NCI-H510A (cell line): ENCODE measurements at places on chromosomes 7 and 10.

DNA sequence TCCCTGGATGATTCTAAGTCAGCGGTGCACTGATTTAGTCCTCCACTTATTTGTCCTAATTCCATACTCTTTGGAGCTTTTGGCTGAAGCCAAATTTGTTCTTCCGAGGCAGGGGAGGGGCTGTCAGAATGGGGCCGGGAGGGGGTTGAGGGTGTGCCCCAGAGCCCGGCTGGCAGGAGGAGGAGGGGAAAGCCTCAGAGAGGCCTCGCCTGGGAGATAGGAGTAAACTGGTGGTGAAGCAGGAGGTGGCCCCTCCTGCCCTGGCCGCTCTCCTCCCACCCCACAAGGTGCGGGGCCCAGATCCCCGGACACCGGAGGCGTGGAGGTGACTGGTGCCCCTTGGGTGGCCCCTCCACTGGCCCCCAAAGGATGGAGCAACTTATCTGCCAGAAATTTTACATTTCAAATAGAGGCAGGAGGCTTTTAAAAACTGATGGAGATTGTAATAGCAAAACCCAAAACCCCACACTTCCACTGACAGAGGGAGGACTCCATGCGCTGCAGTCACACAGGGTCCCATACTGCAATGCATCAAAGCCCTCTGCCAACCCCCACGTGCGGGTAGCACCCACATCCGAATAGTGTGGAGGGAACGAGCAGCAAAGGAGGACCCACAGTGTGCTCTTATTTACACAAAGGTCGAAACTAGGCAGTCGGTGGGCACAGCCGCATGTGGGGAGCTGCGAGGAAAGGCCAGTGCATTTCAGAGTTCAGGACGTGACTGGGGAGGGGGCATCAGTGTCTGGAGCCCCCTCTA, 61.9 kb downstream of the CAMK2B start:
- no peak for DNase-seq

DNA sequence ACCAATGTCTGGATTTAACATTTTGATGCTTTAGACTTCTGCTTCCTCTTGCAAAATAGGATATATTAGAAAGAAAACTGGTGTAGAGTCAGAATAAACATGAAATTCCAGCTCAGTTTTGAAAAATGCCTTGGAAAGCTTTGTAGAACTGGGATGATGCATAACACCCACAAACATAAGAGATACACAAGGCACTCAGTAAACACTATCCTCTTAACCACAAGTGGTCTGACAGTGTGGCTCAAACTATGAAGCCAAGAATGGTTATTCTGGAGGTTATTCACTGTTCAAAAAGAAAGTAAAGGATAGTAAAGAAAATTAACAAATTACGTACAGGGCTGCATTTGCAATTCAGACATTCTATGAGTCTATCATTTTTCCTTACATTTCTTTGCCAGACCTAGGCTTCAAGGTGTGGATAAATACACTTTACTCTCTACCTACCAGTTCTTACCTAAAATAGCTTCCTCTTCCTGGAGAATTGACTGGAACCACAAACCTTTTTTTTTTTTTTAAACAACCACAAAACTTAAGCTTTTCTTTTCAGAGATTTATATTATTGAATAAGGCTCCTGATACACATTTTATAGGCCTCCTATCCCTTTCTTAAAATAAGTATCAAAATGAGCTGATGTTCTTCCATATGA, 9.0 kb upstream of the RSBN1L start:
- DNase-seq, result no peak

- no peak for DNase-seq
Observed at GRCh38 chr7:140694592-140694991, 1.9 kb upstream of the NDUFB2 start.

DNA sequence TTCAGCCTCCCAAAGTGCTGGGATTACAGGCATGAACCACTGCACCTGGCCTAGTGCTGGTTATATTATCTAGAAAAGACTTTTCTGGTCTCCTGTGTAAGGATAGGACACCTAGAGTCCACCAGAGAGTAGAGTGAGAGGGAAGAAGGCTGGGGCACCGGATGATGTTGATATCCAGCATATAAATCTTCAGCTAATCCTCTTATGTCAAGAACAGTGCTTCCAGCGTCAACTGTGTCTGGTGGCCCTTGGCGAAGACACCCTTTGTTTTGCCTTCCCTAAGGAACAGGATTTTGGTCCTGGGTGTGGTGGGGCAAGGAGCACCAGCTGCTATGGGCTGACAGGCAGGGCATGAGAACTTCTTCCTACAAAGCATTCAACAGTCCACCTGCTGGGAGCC, 16.3 kb upstream of the INMT start:
- no peak for DNase-seq

- DNase-seq, result no peak
Observed at GRCh38 chr7:129998446-129998845, 45.7 kb upstream of the UBE2H start.

- DNase-seq, result no peak
Observed at GRCh38 chr10:5611899-5612680, 54.3 kb downstream of the ASB13 start.

- no peak for DNase-seq
Observed at GRCh38 chr7:47743965-47744591, 162.2 kb upstream of the TNS3 start.

- DNase-seq, result no peak
Observed at GRCh38 chr10:6771331-6771730, 191.3 kb upstream of the PRKCQ start.

DNA sequence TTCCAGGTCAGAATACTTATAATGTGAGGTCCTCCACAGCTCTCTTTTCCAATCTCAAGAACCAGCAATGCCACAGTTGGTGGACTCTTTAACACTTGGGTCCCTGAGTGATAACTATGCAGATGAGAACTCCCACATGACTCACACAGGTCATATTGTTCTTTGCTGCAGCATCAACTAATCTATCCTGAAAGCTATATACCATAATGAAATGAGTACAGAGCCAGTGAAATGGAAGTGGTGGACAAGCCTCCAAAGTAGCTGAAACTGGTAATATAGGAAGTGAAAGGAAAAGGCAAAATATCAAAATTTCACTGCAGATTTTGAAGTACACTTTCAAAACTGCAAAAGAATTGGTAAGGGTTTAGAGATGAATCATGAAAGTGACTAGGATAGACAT, 45.6 kb downstream of the SORCS1 start:
- no peak for DNase-seq

DNA sequence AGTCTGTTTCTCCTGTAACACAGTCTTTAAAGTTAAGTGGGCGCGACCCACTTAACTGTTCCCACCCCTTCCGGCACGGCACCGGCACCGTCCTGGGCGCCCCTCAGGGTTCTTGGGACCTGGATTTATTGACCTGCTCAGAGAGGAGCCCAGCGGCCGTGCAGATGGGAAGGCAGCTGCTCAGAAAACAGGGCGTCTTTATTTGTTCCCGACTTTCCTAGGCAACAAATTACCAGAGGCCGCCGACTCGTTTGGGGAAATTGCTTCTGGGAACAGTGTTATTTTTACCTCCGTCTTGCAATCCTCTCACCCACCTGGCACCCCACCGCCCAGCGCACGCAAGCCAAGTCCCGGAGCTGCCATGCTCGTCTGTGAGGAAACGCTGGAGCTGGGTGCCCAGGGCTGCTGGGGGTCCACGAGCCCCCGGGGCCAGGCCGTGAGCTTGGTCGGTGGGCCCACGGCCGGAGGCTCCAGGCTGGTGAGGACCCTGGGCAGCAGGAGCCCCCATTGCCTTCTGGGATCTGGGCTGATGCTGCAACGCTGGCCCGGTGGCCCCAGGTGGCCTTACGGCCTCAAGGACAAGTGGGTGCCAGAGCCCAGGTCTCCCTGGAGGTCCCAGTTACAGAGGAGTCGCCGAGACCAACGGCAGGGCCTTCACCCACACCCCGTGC, 14.9 kb upstream of the ADGRA1 start:
- no peak for DNase-seq

- no peak for DNase-seq
Observed at GRCh38 chr7:47281161-47281560, 300.8 kb downstream of the TNS3 start.

DNA sequence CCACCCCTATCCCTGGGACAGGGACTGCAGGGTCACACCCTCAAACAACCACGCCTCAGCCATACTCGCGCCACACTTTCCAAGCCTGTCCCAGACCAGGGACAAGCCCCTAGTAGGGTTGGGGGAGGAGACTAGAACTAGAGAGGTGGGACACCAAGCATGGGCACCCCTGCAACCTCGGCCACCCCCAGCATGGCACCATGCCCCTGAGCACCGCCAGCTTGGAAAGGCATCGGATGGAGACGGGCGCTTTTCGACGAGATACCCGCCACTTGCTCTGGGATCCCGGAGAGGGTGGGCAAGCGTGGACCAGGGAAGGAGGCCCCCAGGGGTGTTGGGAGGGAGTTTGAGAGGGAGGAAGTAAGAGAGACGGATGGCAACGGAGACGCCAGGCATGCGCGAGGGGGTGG, 13.1 kb upstream of the KMT2E start:
- DNase-seq, result no peak

DNA sequence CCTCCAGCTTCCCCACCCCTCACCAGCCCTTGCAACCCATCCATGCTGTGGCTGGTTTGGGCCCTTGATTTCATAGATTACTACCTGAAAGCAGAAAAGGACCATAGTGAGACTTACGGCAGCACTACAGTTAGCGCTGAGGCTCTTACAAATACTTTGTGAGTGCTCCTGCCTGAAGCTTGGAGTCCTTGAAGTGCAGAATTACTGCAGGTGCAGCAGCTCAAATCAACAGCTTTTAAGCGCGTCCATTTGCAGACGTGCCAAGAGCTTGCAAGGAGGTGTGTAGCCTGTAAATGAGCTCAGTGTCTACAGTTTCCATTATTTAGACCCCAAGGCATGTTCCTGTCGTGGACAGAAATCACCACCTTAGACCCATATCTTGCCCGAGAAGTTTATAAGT, 103.0 kb downstream of the CELF2 start:
- DNase-seq, result no peak

DNA sequence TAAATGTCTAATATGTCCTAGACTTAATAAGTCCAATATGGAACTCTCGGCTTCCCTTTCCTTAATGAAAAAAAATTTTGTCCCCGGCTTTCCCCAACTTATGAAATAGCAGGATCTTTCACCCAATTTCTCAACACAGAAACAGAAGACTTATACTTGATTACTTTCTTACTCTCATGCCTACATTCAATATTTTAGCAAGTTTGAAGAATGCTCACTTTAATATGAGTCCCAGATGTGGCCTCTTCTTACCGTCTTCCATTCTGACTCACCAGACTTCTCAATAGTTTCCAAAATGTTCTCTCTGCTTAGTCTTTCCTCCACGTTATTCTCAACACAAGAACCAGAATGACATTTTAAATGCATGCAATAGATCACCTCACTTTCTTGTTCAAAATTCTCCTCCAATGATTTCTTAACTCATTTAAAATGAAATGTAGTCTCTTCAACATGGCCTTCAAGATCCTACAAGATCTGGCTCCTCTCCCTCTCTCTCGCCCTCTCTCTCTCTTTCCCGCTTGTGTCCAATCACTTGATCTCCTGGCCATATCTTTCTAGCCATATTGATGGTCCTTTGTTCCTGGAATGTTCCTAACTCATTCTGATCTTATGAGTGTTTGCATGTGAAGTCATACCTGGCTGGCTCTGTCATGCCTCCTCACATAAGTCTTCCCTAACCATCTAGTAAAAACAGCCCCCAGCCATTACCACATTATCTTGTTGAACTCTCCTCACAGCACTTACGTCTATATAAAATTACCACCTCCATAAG, 119.7 kb upstream of the FAM3C start:
- DNase-seq, result no peak

DNA sequence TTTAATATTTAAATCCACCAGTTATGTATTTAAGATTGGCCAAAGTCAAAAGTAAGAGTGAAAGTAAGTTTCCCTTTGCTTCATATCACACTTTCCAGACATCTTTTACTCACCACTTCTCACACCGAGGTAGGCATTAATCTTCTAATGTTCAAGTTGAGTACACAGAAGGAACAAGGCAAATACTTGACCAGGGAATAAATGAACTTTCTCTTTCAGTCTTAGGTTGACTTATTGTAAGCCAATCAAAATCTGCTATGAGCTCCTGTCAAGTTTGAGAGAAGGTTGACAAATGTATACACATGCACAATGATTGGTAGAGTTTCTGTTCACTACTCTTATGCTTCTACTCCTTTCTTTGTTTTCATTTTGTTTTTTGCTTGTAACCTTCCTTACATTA, 842.5 kb downstream of the REEP3 start:
- DNase-seq, result no peak

- no peak for DNase-seq
Observed at GRCh38 chr10:35251373-35252100, 84.8 kb upstream of the CCNY start.

DNA sequence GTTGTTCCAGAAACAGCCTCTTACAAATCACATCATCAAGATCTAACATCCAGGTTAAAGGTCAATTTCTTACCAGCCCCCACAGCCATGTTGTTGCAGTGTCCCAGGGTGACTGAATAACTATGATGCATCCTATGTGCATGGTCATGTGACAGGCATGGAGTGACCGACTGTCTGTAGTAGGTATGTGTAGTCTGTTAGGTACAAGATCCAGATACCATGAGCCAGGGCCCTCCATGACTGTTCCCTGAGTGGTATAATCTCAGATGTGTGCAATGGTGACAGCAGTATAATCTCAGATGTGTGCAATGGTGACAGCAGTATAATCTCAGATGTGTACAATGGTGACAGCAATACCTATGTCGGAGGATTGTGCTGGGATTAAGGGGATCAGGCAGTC, 8.8 kb downstream of the CDHR3 start:
- DNase-seq, result no peak

GRCh38 chr7:84157171-84157570, 37.4 kb downstream of the SEMA3A start:
- DNase-seq, result no peak

DNA sequence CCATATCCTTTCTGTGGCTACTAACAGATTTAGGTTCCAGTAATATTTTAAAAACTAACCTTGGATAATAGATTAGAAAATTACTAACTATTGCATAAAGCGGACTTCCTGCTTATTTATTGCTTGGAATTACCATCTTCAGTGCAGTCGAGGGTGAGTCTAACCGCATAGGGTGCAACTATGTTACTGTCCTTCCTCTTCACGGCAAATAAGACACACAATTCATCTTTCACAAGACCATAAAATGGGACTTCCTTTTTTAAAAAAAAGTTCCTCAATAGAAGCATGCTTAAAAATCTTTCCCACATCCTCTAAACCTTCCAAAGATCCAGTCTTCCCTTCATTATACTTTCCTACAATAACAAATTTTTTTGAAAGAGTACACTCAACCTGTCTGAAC, 2.1 kb downstream of the SLC25A40 start:
- no peak for DNase-seq

DNA sequence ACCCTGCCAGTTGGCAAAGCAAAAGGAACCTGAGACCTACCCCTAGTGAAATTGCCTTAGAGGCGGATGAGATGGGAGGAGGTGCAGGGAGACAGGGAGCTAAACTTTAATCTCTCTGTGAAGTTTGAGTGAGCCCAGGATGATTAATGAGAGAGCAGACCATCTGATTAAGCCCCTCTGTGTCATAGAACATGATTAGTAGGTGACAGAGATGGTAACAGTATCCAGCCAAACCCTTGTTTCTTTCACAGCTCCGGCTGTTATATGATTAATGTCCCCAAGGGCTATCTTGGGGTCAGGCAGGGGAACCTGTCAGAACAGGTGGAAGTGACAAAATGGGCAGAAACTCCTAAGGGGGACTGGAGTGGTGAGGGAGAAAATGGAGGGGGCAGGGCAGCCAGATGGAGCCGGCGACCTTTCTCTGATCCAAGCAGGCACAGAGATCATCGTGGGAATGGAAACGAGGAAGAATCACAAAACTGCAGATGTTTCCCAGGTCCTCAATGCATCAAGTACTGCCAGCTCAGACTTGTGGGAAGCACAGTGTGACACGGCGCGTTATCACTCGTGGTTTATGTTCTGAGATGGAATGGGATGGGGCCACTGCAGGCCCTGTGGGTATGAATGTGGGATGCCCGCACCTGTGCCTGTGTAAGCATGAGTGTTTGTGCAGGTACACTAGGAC, 684.2 kb downstream of the LRMDA start:
- no peak for DNase-seq
